A549 treated with GW870086 at 1 μM for 4 hours (cell line): ENCODE measurements at places on chromosomes 4 and X. TPM values are rescaled to one million over a fixed set of nuclear protein-coding genes. Genes with fewer than 3 reads are reported as not detected.

Gene ATP11C
- total RNA-seq = 6.9 to 15.4 TPM (median 12.6 TPM) in 5 replicates

Gene PPP1R2C
- total RNA-seq = not detected in 5 replicates

Gene SYN1
- total RNA-seq = 0.08 to 0.36 TPM (median 0.19 TPM) in 5 replicates

Gene IQCM
- total RNA-seq = not detected in 5 replicates

Gene TMPRSS11D
- not detected in 5 replicates for total RNA-seq

Gene PHOX2B
- total RNA-seq = 0.05 TPM in 1 of 5 replicates, not detected in the others

Gene RHOH
- total RNA-seq = 0.11 to 0.16 TPM (median 0.12 TPM) in 4 of 5 replicates, not detected in the other

Gene NKX3-2
- total RNA-seq = 0.06 to 0.14 TPM (median 0.10 TPM) in 4 of 5 replicates, not detected in the other

Gene FRG2
- 0.08 TPM in 1 of 5 replicates, not detected in the others for total RNA-seq

Gene PPP1R3F
- total RNA-seq = 1.7 to 4.1 TPM (median 2.3 TPM) in 5 replicates
